ENCODE measurements at places on chromosomes 1 and 21. TPM values are rescaled to one million over a fixed set of nuclear protein-coding genes. Genes with fewer than 3 reads are reported as not detected.

LY9 gene
- total RNA-seq, result 24.7 TPM

SPATA21 gene
- total RNA-seq, result not detected

CCDC30 gene
- total RNA-seq, result 1.7 TPM

SIM2 gene
- not detected for total RNA-seq

MEX3A gene
- total RNA-seq, result 0.05 TPM

KCNE2 gene
- not detected for total RNA-seq

APCS gene
- not detected for total RNA-seq

FLG2 gene
- not detected for total RNA-seq

CFAP74 gene
- total RNA-seq, result not detected

KCND3 gene
- not detected for total RNA-seq

IGSF21 gene
- not detected for total RNA-seq

C1orf53 gene
- total RNA-seq, result 0.97 TPM

PAPPA2 gene
- total RNA-seq, result 0.05 TPM

S100A14 gene
- not detected for total RNA-seq

ZNF648 gene
- not detected for total RNA-seq

KCNK2 gene
- total RNA-seq, result not detected

BGLAP gene
- total RNA-seq, result 2.8 TPM

C8A gene
- not detected for total RNA-seq

SELP gene
- total RNA-seq, result not detected

CACNA1S gene
- not detected for total RNA-seq

SLC25A33 gene
- total RNA-seq, result 4.1 TPM

MROH7 gene
- not detected for total RNA-seq

ITGB2 gene
- 503 TPM for total RNA-seq

FAM72B gene
- total RNA-seq, result 30.8 TPM

DISP3 gene
- total RNA-seq, result 0.55 TPM

SNRNP40 gene
- 94.9 TPM for total RNA-seq

MSH4 gene
- total RNA-seq, result 0.21 TPM

FCRL2 gene
- total RNA-seq, result not detected

DISC1 gene
- total RNA-seq, result 12.6 TPM

DNM3 gene
- total RNA-seq, result 1.5 TPM

NBPF20 gene
- total RNA-seq, result 0.18 TPM

CDK11A gene
- total RNA-seq, result 83.6 TPM

SH3BGR gene
- 1.1 TPM for total RNA-seq

S100A13 gene
- total RNA-seq, result 7.0 TPM

SMCP gene
- not detected for total RNA-seq

CCDC27 gene
- total RNA-seq, result not detected

SPRR1B gene
- not detected for total RNA-seq

INSRR gene
- 0.21 TPM for total RNA-seq
